Activated T-helper 1 cell treated with Interleukin-2 at 50 U/mL for 16 hours (primary cell): ENCODE measurements at places on chromosomes 4 and X.

DNA sequence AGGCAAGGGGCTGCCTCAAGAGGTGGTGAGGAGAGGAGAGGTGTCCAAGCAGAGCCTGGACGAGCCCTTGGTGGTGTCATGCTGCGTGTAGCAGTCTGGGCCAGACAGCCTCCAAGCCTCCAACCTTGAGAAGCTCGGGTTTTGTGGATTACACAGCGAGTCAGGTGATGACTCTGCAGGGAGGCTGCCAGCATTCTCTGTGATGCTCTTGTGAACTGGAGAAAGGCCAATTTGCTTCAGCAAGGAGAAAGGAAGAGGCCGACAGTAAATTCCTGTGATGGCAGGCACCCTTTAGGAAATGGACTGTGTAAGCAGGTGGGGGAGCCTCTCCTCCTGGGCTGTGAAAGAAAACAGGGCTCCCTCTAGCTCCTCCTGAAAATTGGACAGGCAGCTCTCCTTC is 36.0 kb upstream of the CD99L2 start:
- no peak for DNase-seq

GRCh38 chr4:158808399-158808798 is 39.6 kb downstream of the FNIP2 start:
- no peak for DNase-seq

GRCh38 chrX:66162331-66162822 is 1.7 kb upstream of the HEPH start:
- DNase-seq: no peak

GRCh38 chrX:71098302-71098701 is 2.7 kb downstream of the FOXO4 start:
- DNase-seq: peak; percentile 64

DNA sequence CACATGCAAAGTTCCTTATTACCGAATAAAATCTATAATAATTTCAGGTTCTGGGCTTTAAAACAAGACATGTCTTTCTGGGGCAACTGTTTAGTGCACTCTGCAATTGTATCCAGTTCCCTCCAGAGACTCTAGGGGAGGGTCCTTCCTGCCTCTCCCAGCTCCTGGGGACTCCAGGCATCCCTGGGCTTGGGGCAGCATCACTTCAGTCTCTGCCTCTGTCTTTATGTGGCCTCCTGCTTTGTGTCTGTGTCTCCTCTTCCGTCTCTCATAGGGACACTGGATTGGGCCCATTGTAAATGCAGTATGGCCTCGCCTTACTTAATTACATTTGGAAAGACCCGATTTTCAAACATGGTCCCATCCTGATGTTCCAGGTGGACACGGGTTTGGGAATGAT is 10.9 kb upstream of the ASMTL start:
- no peak for DNase-seq
